ENCODE measurements at places on chromosomes 1 and 21.

- no peak for DNase-seq
Measured at GRCh38 chr1:31441970-31442647, 29.1 kb downstream of the SERINC2 start.

GRCh38 chr21:34039678-34040382 is 33.5 kb upstream of the MRPS6 start:
- peak; percentile 19 for DNase-seq

DNA sequence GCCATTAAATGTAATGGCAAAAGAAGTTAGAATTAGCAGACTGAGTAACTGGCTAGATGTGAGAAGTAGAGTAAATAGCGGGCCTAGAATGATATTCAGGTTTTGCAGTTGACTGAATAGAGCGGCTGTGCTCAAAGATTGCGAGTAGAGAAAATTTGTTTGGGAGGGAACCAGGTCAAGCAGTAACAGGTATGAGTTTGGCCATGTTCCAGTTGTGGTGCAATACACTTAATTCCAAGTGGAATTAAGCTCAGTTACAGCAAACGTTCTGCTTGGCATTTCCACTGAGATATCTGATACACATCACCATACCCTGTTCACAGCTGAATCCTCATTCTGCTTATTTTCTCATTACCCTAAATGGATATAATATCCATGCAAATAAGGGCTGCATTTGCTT is 1382.9 kb downstream of the MRPL39 start:
- no peak for DNase-seq

DNA sequence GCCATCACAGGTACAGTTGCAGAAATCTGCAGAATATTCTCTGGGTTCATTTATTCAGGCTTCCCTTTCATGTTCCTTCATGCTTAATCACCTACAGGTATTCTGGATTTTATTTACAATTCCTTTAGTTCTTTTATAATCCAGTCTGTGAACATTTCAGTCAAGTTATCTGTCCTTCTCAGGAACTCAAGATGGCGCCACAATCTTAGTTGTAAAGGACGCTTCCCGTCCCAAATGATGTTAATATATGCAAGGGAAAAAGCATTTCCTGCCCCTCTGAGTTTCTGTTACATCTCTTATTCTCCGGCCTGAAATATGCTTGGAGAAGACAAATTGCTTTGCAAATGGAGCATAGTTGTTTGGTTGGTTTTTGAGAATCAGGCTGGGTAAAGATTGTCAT is 19.3 kb downstream of the F3 start:
- DNase-seq: peak; percentile 72

DNA sequence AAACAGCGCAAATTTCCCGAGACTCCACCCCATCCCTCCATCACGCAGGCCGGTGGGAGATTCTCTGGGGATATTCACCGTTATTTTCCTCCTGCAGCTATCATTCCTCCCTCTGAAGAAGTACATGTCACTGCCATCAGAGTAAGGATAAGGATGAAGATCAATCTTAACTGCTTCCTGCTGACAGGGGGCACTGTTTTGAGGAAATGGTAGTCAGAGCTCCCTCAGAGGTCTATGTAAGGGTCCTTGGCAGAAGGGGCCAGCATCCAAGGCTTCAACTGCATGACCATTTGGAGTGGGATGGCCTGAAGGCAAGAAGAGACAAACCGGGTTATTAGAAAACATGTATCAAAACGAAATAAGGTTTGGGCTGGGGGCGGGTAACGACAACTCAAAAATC is 111.5 kb downstream of the KCNK1 start:
- DNase-seq: no peak

DNA sequence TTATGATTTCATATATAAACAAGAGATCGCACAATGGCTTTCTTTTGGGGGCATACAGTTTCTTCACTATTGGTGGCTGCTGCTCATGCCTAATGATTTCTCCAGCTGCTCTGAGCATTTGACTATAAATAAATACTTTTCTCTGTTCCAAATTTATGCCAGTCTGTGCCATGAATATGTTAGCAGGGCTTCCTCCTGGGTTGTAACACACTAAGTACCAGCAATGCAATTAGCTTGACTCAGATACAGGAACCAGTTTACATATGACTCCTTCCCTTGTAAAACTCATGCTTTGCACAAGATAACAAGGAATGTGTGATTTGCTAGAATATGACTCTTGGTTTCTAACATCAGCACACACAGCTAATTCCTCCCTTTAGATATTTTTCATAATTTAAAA is 1629.7 kb downstream of the NCAM2 start:
- DNase-seq: no peak

- DNase-seq: no peak
Measured at GRCh38 chr1:14294006-14294405, 304.5 kb upstream of the KAZN start.

DNA sequence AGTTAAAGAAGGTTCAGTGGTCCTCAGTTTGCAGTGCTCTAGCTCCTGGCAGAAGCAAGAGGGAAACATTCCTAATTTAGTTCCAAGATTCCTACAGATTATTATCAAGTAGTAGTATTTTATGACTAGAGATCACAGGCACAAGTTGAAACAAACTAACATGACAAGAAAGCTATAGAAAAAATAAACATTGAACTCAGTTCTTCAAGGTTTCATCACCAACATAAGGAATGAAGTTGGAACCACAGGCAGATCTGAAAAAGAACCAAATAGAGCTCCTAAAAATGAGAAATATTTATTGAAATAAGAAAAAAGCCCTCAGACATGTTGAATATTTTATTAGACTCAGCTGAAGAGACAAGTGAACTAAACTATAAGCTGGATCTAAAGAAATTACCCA is 40.6 kb downstream of the PDC start:
- no peak for DNase-seq

- DNase-seq: no peak
Measured at GRCh38 chr1:185268352-185268751, 48.7 kb downstream of the IVNS1ABP start.

GRCh38 chr21:14846621-14847020 is 218.2 kb downstream of the NRIP1 start:
- DNase-seq: no peak

DNA sequence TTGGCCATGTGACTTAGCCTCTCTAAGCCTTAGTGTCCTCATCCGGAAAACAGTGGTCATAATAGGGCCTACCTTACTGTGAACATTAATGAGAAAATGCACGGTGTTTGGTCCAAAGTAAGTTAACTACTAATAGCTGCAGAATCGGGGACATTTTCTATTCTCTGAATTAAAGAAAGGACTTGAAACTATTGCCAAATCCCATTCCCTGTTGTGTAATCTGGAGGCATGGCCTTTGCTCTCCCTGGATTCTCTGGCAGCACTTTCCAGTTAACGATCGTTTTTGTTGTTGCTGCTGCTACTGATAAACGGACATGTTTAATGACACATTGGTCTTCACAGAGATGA is 30.5 kb downstream of the FMO4 start:
- no peak for DNase-seq

DNA sequence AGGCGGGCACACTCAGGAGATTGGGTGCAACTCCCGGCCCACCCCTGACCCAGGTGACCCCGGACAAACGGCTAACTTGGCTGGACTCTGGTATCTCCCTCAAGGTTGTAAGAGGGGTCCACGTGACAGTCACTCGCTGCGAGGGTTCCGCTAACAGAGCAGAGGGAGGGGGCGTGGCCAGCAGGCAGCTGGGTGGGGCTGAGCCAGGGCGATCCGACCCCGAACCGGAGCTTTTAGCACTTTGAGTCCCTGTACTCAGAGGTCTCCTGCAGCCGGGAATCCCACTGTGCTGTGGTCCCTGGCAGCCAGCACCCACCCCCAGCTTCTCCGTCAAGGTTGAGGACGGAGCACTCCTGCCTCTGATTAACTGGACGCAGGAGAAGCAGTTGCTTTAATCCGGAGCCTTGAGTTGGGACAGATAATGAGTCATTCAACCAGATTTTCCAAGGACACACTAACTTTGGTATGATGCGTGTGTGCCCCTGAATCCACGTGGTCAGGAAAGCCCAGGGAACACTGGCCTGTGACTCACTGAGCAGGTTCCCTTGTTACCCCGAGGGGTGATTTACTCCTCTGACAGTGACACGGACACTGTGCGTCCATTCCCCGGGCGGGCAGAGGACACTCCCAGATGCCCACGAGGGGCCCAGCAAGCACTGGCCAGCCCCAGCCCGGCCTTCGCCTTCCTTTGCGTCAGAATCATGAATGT is 16.8 kb downstream of the TRPM2 start:
- DNase-seq: peak; percentile 53

DNA sequence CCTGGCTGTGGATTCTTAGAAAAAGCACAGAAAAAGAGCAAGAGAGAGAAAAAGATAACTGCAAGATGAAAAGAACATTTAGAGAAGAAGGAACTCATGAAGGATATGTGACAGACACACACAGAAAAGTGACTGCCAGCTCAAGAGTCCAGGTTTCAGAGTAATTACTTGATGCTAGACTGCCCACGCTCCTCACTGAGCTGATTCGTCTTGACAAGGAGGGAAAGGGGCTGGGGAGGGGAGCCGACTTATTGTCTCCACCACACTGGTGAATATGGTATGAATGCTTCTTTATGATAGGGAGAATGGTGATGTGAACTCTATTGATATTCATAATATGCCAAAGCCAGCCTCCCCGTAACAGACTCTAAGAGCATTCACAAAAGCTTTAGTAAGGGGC is 140.4 kb downstream of the BRINP2 start:
- peak; percentile 8 for DNase-seq

GRCh38 chr1:59136541-59137275 is 160.2 kb upstream of the FGGY start:
- DNase-seq: no peak

DNA sequence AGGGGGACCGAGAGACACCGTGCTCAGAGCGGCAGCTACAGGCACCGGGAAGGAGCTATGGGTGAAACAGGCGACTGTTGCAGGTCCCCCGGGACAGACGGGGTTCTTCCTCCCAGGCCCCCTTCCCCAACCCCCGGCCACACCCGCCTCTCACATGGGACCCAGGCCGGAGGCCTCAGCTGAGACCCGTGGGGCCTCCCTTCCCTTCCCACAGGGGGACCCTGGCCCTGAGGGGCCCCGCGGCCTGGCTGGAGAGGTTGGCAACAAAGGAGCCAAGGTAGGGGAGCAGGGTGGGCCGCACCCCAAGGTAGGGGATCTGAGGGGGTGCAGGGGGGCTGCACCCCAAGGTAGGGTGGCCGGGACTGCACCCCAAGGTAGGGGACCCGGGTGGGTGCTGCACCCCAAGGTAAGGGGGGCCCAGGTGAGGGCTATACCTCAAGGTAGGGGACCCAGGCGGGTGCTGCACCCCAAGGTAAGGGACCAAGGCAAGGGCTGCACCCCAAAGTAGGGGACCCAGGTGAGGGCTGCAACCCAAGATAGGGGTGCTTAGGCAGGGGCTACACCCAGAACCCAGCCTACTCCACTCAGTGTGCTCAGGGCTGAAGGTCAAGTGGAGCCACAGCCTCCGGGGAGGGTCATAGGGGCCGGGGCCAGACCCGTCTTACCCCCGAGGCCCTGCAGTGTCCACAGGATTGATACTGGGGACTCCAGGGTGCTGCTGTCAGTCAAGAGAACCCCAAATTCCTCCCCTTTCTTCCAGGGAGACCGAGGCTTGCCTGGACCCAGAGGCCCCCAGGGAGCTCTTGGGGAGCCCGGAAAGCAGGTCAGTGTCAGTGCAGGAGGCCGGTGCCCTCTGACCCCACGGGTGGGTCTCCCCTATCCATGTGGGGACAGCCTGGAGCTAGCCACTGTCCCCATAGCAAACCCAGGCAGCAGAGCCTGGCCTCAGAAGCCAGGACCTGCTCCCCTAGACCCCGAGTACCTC is 22.7 kb downstream of the COL6A2 start:
- no peak for DNase-seq

- no peak for DNase-seq
Measured at GRCh38 chr1:54934869-54935268, 45.6 kb upstream of the TMEM61 start.

DNA sequence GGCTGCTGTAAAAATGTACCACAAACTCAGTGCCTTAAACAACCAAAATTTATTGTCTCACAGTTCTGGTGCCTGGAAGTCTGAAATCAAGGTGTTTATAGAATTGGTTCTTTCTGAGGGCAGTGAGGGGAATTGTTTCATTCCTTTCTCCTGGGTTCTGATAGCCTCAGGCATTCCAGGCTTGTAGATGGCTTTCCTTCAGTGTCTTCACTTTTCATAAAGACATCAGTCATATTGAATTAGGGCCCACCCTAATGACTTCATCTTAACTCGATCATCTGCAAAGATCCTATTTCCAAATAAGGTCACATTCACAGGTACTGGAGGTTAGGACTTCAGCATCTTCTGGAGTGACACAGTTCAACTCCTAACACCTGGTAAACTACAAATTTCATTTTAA is 15.0 kb downstream of the CDKN2C start:
- DNase-seq: no peak

GRCh38 chr1:159775716-159776115 is 5.0 kb upstream of the DUSP23 start:
- DNase-seq: peak; percentile 19

DNA sequence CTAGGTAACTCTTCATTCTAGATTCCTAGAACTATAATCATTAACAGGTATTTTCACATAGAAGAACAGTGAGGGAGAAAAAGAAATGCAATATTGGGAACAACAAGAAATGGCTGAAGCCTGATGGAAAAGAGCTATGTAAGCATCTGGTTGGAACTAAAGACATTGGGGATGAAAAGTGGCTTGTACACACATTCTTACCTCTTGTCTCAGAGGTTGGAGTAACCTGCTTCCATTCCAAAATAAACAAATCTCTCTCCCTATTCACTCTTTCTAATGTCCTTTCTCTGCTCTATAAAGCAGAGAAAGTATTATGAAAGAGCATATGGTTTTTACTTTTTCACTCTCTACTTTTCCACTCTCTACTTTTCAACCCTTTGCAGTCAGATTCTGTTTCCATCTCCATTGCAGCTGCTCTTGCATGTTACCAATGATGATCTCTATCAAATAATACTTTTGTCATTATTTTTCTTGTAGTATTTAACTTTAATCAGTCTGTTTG is 37.5 kb downstream of the CMPK1 start:
- DNase-seq: no peak

- no peak for DNase-seq
Measured at GRCh38 chr1:1973716-1974642, 29.6 kb downstream of the CFAP74 start.

DNA sequence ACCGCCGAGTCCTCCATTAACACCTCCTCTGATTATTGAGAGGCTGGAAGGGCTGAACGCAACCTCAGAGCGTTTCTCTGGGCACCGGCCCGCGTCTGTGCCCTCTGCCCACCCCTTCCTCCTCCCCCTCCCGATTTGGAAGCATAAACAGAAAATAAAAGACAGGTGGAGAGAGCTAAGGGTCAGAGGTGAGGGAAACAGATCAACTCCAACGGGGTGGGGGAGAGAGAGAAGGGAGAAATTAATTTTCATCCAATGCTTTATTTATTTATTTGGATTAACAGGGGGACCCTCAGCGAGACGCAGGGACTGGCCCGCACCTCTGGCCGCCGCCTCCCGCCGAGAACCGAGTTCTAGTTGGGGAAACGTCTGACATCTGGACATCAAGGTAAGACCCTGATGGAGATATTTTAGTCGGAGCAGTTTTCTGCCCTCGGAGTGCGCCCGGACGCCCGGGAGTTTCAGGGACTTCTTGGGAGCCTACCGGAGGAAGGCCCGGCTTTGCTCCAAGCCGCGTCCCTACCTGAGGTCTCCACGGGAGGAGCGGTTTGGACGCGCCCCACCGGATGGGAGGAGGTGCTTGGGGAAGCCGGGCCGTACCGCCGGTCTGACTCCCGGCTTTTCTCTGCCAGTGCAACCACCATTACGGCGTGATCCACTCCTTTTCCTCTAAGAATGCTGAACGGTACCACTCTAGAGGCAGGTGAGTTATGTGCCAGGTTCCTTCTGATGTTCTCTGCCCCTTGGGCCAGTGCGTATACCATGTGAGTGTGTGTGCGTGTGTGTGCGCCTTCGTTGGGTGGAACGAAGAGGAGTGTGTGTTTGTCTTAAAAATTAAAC is 5.1 kb upstream of the LHX9 start:
- peak; percentile 32 for DNase-seq

All from NCI-H82 (cell line).